Amygdala (tissue), 56 donors: ENCODE measurements at places on chromosomes 1 and 21.

- no peak for DNase-seq
Measured at GRCh38 chr1:115982400-115982799, 6.1 kb downstream of the SLC22A15 start.

GRCh38 chr1:221394011-221394544 is 347.8 kb downstream of the DUSP10 start:
- DNase-seq: no peak

DNA sequence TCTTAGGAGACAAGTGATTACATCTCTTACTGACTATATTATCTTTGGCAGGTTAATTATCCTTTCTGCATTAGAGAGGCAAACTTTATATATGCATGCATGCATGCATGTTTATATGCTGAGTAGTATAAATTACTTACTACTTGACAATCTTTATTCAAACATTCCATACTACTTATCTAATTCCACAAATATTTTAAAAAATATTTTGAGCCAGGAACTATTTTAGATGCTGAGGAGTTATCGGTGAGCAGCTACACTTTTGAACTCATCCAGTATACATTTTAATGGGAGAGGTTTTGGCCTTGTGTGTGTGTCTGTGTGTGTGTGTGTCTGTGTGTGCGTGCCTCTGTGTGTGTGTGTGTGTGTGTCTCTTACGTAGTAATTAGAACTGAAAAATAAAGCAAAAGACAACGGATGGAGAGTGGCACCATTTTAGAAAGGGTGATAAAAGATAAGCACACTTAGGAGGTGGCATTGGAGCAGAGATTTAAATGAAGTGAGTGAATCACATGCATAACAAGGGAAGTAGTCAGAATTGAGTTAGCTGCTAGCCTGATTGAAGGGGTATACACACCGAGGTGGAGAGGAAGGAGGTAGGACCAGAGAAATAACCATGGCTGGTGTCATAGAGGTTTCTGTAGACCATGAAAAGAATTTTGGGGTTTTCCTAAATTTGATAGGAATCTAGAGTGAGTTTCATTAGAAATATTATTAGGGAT is 1488.4 kb downstream of the MRPL39 start:
- DNase-seq: no peak

DNA sequence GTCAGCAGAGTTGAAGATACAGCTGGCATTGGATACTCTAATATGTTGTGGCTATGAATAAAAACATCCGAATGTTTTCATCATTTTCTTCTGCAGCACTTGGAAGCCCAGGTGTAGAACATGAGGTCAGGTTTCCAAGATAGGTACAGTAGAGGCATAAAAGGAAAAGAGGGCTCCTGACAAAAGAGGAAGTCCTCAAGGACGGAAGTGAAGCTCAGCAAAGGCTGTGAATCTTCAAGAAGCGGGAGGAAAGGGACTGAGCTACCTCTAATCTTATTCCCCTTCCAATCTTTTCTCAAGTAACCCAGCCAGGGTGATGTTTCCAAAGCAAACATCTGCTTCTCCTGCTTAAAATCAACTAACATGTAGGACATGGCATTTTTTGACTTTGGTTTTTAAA is 4.4 kb upstream of the PIK3C2B start:
- DNase-seq: no peak

DNA sequence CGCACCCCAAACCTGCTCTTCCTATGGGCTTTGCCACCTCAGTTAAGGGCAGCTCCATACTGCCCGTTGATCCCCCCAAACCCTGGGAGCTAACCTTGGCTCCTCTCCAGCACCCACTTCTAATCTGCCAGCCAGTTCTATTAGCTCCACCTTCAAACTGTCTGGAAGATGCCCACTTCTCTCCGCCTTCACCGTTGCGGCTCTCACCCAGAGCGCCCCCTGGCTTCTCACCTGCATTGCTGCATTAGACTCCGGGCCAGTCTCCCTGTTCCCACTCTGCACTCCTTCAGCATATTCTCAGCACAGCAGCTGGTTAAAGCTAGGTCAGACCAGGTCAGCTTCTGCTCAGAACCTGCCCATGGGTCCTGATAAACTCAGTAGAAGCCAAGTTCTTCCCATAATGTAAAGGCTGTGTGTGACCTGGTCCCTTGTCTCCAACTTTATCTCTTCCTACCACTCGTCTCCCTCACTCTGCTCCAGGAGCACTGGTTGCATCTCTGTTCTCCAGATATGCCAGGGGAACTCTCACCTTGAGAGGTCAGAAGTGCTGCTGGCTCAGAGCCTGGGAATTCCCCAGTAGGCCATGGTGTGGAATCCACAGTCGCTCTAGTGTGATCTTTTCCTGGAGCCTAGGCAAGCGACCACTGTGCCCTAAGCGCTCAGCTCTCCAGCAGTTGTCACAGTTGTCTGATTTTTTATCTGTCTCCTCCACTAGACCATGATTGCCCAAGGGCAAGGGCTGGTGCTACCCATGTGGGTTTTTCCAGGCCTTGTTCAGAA is 150.3 kb downstream of the HMGB4 start:
- no peak for DNase-seq

GRCh38 chr1:62268315-62268714 is 50.9 kb downstream of the KANK4 start:
- no peak for DNase-seq

GRCh38 chr1:161779393-161779792 is 13.3 kb downstream of the ATF6 start:
- no peak for DNase-seq

- DNase-seq: no peak
Measured at GRCh38 chr1:183515002-183515689, 42.8 kb downstream of the SMG7 start.

GRCh38 chr1:38009088-38009840 is 3.3 kb upstream of the UTP11 start:
- DNase-seq: no peak
